ENCODE measurements at places on chromosomes 4 and X.

GRCh38 chr4:76898385-76898692 is 395 bp upstream of the SOWAHB start:
- DNase-seq = no peak

DNA sequence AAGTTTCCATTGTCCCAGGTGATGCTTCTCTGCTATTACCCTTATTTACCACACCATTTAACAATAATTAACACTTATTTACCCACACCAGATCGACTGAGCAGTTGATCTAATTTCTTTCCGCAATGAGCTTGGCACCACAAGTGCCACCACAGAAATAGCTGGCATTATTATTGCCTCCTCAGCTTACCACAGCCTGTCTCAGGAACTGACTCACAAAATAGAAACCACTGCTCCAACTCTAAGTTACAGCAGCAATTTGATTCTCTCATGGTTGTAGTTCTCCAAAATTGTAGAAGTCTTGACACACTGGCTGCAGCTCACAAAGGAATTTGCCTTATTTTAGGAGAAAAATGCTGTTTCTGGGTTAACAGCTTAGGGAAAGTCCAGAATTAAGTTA is 22.5 kb downstream of the ZNF721 start:
- no peak for DNase-seq

GRCh38 chr4:3308691-3309090 is 15.9 kb downstream of the RGS12 start:
- no peak for DNase-seq

DNA sequence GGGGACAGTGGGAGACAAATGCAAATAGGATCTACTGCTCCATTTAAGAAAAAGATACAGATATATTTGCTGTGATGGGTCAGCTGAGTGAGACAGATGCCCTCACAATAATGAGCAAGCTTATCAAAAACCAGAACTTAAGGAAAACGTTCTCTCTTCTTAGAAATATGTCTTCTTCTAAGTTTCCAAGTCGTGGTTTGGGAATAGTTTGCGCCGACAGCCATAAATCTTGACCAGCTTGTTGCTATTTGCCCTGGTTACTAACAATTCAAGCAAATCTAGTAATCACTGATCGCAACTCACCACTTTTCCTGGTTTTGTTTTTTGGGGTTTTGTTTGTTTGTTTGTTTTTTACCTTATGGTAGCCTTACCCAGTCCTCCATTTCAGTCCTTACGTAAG is 67.6 kb upstream of the GUCY1A1 start:
- no peak for DNase-seq

DNA sequence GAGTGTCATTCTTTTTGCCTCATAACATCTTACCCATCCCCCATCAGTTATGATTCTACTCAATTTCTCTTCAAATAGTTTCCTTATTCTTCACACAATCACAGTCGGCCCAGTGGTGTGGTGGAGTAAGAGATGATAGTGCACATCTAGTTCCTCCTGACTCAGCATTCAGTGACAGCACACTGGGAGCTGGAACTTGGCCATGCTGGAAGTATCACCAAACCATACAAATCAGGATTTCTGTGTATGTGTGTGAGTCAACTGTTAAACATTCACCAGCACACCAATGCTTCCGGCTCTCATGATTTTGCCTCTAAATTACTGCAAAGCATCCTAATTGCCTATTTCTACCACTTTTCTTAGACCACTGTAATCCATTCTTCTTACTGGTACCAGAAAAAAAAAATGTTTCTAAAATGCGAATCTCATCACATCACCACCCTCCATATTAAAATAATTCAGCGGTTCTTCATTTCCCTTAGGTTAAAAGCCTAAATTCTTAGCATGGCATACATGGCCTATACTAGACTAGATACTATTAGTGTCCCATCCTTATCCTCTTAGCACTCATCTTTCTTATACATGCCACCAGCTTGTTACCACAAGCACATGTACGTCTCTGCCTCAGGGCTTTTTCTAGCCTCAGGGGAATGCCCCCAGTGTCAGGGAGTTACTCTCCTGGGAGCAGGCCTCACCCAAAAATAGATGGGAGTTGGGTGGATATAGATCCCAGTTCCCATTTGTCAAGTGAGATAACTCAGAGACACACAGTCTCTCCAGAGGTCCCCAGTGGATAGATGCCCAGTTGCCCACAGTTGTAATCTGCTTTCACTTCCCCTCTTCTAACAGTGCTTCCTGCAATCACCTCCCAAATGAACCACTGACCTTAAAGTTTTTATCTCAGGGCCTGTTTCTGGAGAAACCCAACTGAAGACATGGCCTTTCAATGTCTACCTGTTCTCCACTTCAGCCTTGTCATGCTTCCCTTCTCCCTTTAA is 49.2 kb upstream of the DDX53 start:
- no peak for DNase-seq

GRCh38 chr4:11566444-11567022 is 137.8 kb upstream of the HS3ST1 start:
- DNase-seq = peak; percentile 31

DNA sequence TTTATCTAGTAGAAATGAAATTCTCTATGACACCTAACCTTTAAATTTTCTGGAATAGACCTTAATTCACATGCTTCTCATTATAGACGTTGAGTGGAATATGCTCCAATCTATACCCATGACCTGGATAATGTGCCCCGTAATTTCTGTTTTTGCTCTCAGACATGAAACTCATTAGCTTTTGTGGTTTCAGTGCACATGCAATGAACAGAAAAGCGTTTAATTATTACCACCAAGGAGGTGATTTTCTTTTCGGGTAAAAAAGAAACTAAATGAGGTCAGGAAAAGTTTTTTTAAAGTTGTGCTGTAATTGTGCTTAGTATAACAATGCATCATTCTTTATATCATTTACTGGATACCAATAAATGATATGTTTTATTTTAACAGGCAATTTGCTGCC is 1703.9 kb upstream of the TENM3 start:
- DNase-seq = no peak

- no peak for DNase-seq
Observed at GRCh38 chrX:111465669-111466068, 45.8 kb upstream of the SERTM2 start.

DNA sequence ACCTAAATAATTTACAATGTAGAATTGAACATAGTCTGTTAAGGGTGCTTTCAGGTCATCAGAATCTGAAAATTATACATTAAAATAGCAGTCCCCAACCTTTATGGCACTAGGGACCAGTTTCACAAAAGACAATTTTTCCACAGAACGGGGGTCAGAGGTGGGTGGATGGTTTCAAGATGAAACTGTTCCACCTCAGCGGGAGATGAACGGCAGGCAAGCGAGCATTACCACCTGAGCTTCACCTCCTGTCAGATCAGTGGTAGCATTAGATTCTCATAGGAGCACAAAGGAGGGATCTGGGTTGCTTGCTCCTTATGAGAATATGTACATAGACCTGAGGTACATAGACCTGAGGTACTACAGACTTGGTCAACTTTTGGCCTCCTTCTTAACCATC is 29.0 kb downstream of the LRBA start:
- DNase-seq = no peak

DNA sequence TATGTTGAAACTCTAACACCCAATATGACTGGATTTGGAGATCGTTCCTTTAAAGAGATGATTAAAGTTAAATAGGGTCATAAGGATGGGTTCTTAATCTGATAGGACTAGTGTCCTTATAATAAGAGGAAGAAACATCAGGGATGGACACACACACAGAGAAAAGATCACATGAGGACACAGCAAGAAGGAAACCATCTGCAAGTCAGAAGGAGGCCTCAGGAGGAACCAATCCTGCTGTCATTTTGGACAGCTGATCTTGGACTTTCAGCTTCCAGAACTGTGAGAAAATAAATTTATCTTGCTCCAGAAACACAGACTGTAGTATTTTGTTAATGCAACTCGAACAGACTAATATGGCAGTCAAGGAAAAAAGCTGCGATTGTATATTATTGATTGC is 631.5 kb downstream of the PCDH7 start:
- DNase-seq = no peak

DNA sequence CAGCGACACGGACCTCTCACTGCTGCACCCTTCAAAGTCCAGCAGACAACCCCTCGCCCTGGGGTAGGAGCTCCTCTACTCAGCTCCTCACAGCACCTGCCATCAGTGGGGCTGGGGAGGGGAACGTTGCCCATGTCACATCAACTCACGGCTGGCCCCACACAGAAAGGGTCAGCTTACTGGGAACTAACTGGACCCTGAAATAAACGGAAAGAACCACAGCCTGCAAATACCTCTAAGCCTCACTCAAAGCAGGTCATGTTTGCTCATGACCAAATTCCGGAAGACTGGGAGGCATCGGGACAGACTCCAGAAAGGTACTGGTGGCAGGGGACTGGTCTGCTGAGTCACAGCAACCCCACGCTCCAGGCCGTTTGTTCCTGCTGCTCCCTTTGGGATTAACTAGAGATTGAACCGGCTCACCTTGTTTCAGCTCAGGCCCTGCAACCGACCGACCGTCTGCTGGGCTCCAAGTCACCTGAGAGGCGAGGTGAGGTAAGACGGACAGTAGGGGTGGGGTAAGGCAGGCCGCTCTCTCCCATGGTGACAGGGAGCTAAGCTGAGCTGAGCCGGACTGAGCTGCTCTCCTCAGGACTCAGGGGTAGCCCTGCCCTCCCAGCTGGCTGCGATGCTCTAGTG is 5.6 kb downstream of the G6PD start:
- DNase-seq = no peak

GRCh38 chr4:41865981-41866798 is 69.0 kb upstream of the TMEM33 start:
- DNase-seq = no peak

DNA sequence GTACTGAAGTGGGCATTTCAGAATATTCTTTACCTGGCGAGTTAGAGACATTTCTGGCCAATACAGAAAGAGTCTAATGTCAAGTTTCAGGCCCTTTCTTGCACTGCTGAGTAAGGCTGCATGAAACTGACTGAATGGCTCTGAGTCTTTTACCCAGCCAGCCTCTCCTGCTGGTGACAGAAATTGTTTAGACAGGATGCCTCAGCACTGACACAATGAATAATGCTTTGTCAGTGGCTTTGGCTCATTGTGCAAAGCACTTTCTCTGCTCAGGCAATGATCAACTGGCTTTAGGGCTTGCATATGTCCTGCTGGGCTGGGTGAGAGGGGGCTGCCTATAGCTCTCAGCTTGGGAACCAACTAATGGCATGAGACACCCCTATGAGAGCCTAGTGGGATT is 45.5 kb downstream of the CLNK start:
- DNase-seq = peak; percentile 35

- no peak for DNase-seq
Observed at GRCh38 chr4:2927016-2927695, 36.0 kb downstream of the NOP14 start.

DNA sequence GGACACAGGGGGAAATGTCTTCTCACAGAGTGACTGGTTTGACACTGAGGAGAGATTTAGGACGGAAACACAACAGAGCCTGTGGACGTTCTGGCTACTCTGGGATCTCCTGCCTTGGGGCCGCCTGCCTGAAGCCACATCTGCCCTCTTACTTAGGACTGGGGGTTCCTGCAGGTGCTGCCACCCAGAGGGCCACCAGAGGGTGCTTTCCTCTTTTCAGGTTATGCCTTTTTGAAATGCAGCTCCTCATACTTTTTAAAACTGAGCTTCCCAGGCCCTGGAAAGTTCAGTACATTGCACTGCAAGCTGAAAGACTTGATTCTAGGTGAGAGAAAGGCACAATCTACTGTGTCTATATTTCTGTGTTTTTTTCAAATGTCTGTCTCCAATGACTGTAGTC is 92.2 kb upstream of the PGRMC2 start:
- no peak for DNase-seq

DNA sequence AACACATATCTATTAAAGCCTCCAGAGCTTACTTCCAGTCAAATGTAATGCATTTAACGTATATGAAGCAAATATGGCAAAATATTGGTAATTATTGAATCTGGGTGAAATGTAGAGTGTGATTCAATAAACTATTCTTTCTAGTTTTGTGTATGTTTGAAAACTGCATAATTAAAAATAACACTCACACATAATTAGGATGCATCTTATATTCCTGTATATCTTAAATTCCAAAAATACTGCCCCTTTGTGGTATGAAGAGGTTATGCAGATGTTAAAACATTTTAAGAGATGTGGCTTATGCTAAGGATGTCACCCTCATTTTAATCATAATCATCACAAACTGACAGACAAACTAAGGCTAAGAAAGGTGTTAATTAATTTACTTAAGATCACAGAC is 182.9 kb downstream of the COX18 start:
- no peak for DNase-seq

- no peak for DNase-seq
Observed at GRCh38 chrX:149712831-149713230, 971 bp downstream of the MAGEA11 start.

DNA sequence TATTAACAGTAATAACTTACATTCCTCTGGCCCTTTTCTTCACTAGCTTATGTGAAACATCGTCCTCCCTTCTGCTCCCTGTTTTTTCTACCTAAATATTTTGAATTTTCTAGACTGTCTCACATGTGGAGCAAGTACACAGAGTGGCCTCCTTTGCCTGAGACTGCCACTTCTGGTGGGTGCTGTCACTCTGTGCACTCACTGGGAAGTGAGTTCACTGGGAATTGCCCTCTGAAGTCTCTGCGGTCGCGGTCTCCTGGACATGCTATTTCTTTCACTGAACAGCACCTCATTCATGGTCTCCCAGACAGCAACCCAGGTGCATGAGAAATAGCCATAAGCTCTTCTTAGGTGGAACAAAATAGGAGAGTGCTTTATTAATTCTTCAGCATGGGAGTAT is 1179.7 kb upstream of the ADGRL3 start:
- no peak for DNase-seq

DNA sequence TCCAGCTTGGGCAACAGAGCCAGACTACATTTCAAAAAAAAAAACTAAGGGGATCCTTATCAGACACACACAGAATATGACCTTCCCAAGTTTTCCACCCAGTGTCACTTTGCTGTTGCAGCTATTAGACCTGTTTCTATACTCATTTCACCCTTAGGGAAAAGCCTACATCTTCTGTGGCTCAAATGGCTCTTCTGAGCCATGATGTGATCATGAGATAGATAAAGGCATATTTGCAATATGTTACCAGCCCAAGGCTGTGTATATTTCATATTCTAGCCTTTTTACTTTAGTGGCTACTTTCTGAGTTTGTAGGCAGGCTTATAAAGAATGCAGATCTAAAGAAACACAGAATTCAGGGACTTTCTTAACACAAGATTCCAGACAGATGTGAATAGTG is 19.3 kb downstream of the RS1 start:
- no peak for DNase-seq

- no peak for DNase-seq
Observed at GRCh38 chr4:164023214-164023613, 528.7 kb downstream of the TMA16 start.
